ENCODE measurements at places on chromosomes 7 and 10.

DNA sequence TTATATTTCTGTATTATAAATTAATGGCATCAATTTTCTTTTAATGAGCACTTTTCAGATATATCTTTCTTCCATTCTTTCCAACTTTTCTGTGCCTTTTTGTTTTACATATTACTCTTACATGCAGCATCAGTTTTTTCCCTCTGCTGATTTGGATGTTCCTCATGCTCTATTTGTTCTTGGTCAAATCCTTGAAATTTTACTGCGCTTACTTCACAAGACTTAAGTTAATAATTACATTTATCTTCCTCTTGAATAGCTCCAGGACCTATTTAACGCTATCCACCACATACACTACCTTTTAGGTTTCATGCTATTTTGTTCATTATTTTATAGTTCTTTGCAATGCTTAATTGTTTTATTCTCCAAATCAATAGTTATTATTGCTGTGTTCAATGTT is 97.6 kb upstream of the CTTNBP2 start:
- no peak for DNase-seq

DNA sequence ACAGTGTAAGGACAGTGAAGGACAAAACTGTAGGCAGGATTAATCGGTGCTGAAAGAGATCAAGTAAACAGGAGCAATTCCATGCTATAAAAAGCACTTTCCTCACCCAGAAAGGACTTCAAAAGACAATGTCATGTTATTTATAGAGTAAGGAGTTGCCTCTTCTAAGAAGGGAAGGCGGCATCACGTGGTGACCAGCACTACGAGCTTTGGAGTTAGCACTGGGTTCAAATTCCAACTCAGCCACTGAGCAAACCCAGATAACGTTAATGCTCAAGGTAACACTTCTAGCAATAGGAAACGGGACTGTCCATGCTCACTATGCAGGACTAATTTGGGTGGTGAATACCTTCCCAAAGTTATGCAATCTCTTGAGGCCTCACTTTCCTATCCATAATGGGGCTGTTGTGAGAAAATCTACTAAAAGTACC is 715 bp upstream of the PANK1 start:
- DNase-seq, result no peak

DNA sequence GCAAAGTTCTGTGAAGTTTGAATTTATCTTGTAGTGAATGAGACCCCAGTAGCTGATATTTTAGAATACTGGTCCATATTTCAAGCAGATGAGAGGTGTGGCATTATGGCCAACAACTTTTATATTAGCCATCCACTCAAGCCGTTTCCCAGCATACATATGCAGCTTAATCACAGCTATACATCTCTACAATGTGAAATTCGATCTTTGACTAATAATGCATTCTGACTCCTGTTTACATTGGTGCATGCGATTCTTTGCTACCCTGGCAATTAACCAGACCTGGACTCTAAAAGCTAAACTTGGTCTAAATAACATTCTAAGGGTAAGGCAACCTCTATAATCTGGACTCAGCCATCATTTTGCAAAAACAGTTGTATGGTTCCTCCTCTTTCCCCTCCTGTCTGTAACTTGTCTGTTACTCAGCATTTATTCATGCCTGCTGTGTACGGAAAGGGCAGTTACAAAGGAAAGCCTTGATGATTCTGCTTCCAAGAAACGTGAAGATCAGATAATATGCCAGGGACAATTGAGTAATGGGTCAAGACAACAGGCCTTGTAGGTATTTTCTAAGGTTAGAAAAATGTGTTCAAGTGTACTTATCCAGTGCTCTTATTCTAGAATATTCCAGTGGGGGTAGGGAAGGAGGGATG is 50.6 kb downstream of the PNLIPRP2 start:
- DNase-seq, result no peak

- DNase-seq, result peak; percentile 67
Observed at GRCh38 chr7:90958647-90959046, 305.6 kb upstream of the FZD1 start.

GRCh38 chr7:43463401-43463980 is 119.4 kb upstream of the STK17A start:
- DNase-seq, result no peak

GRCh38 chr7:74511345-74511744 is 57.6 kb downstream of the GTF2IRD1 start:
- no peak for DNase-seq

DNA sequence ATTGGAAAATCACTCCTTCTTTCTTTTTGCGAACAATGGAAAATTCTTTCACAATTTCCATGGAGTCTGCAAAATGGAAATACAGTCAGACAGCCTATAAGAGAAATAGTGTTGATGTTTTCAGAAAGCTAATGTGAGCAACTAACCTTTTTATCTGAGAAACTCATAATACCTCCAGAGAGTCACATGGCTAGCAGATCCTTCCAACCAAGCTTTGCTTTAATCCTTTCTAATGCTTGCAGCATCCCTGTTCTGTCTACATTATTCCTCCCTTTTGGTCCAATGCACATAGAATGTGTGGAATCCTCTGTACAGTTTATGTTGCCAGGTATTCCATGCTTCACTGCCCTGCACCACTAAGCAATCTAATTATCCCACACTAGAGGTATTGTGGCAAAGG is 717.5 kb upstream of the LRRN3 start:
- DNase-seq, result peak; percentile 33

DNA sequence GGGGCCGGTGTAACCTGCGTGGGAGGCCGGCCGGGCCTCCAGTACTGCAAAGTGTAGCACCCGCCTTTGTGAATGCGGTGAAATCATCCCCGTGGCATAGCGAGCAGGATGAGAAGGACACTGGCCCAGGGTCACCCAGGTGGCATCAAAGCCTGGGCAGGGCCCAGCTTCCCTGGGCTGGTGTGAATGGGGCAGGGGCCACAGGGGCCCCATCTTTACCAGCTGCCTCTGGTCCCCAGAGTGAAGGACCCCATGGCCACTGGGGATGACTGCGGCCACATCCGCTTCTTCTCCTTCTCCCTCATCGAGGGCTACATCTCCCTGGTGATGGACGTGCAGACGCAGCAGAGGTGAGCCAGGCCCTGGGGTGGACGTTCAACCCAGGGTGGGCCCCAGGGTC is 53.8 kb downstream of the RCC1L start:
- DNase-seq, result no peak

- no peak for DNase-seq
Observed at GRCh38 chr7:16851829-16852228, 30.0 kb downstream of the AGR3 start.

- DNase-seq, result no peak
Observed at GRCh38 chr7:47574482-47575329, 7.2 kb downstream of the TNS3 start.

GRCh38 chr10:7477538-7478334 is 66.9 kb upstream of the SFMBT2 start:
- no peak for DNase-seq

DNA sequence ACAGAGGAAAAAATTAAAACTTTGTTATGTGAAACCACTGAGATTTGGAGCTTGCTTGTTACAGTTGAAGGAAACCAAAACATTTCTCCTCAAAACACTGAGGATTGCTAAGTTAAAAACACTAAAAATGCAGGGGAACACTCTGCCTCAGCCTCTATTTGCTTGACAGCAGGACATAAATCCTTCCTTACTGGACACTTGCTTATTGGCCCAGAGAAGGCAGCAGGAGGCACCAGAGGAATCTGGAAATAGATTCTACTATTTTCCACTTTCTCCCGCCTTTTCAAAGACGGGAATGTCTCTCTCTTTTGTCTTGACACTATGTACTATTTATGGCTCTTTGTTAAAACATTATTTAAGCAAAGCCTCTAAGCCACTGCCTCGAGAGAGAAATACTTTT is 67.9 kb downstream of the MTURN start:
- no peak for DNase-seq

- no peak for DNase-seq
Observed at GRCh38 chr10:72370201-72370722, 15.5 kb upstream of the DNAJB12 start.

DNA sequence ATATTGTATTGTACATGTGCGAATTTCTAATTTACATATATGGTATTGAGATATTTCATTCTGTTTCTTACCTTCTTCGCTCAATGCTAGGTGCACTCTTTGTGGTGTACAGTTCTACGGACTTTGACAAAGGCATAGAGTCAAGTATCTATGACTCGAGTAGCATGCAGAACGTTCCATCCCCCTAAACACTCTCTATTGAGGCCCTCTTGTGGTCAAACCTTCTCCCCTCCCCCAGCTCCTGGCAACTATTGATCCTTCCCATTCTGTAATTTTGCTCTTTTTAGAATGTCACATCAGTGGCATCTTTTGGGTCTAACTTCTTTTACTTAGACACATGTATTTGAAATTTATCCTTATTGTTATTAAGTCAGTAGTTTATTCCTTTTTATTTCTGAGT is 30.7 kb upstream of the GDF10 start:
- no peak for DNase-seq

DNA sequence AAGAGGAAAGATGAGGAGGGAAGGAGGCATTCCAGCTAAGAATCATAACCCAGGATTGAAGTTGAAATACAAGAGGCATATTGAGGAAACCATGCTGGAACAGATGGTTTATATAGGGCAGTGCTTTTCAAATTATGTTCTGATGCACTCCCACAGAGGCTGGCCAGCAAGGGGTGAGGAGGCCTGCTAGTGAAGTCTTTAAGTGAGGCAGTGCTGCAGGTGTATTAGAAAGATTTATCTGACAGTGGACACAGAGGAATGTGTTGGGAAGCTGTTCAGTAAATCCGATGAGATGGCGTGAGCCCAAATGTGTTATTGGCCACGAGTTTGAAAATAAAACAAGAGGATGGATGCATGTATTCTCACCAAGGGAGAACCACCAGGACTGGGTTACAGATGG is 28.6 kb downstream of the REEP3 start:
- no peak for DNase-seq

- DNase-seq, result no peak
Observed at GRCh38 chr7:5414916-5415315, 8.7 kb downstream of the TNRC18 start.

- DNase-seq, result no peak
Observed at GRCh38 chr7:111878785-111879184, 316.5 kb upstream of the IMMP2L start.
